ENCODE measurements at places on chromosomes 11 and 22. TPM values are rescaled to one million over a fixed set of nuclear protein-coding genes. Genes with fewer than 3 reads are reported as not detected.

DNA sequence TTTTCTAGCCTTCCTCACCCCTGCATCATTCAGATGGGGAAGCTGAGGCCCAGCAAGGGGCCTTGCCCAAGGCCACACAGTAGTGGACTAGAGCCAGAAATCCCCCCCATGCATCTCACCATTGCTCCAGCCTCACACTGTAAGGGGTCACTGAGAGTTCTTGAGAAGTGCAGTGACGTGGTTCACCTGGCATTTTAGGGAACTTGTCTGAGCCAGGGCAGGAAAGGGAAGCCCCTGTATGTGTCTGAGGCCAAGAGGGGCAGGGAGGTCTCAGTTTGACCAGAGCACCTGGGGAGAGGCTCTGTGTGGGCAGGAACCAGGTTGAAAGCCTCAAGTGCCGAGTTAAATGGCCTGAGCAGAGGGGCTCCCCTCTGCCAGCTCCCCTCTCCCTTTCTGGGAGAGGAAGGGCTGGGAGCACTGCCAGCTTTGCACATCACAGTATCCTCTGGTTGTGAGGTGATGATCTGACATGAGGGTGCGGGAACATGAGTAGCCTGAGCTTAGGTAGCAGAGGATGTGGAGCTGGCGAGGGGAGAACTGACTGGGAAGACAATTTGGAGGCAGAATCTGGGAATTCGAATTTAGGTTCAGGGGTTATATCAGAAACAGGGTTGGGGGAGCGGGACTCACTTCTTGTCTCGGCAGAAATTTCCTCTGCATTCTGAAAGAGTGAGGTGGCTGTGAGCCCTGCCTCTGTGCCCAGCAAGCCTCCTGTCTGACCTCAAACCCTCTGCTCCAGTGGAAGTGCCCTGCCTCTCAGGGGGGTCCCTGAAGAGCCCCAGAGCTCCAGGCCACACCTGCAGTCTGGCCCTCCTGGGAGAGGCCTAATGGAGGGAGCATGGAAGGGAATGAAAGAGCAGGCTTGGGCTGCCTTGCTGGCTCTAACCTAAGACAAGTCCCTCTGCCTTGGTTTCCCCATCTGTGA lies 14.6 kb downstream of the ARHGEF17 start:
- peak; percentile 36 for DNase-seq

GRCh38 chr22:47094861-47095330 lies 332.4 kb downstream of the TBC1D22A start:
- DNase-seq: no peak

DNA sequence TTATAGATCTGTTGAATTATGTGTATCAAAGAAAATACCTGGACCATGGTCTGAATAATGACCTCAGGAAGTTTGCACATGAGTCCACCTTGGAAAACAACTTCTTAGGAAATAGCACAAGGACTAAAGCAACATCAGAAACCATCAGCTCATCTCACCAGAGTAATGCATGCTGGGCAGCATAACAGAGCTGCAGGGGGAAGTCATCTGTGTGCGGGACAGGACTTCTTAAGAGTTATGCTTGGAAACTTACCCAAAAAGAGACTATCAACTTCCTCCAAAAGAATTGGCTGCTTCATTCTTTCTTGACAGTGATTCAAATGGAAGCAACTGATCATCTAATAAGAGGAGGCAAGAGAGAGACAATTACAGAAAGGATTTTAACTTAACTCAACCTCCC lies 2.5 kb downstream of the OR56B4 start:
- DNase-seq: peak; percentile 26

Gene LGALS12
- 16.3 TPM for polyA plus RNA-seq

DNA sequence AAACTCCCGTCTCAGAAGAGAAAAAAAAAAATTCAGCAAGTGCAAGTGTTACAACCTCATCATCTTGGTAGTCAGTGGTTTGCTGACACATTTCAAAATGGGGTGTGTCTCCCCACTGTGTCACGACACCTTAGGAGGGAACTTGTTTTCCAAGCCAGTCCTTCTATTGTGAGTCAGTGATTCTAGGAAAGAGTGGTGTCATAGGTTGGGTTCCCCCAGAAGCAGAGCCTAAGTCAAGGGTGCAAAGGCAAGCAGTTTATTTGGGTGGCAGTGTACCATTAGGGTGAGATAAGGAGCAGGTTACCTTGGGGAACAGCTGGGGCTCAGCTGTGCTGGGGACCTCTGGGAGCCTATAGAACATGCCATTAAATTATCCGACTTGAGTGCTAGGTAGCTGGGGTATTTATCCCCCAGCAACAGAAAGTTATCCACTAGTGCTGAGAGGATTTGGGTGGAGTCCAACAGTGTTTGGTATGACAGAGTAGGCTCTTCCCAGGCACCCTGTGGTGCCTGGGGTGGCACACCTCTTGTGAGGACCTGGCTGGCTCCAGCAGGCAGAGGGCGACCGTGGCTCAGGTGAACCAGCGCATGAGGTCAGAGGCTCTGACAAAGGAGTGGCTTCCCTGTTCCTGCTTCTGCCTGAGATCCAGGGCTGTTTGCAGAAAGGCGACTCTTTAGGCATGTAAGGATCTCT lies 41.7 kb downstream of the KIAA1671 start:
- DNase-seq: no peak

GRCh38 chr22:45007391-45008185 lies 2.2 kb downstream of the PHF21B start:
- DNase-seq: no peak

Gene PRAME
- not detected for polyA plus RNA-seq
